Ascending aorta (tissue), 2 donors: ENCODE measurements at places on chromosomes 13 and 19.

DNA sequence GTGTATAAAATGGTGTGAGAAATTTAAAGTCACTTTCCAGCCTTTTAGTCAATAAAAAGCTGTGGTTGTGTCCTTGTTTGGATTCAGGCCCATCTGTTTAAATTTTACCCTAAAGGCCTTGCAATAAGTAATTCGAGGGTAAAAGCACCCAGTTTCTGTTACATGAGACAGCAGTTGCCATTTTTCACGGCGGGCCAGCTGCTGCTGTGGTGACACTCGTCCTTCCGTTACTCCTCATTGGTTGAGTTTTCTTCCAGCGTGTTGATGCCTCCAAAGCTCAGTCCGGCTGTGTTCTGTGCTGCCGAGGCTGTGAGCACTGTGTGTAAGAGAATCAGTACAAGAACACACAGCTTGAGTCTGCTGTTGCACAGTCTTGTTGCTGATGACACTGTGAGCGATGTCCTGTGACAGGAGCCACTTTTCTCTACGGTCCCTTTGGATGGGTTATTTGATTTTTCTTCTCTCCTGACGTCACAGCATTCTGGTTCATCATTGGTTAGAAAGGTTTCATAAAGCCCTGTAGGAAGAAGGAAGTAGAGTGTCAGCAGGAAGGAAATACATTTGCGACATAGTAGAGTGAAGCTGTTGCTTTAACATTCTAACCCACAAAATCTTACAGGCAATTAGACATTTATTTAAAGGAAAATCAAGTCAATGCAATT lies 602.5 kb upstream of the ARGLU1 start:
- no peak overlapping the region for H3K27ac ChIP-seq
- H3K4me3 ChIP-seq: no peak overlapping the region
- H3K4me1 ChIP-seq: no peaks in the 10 kb centered on the region
- no peak for DNase-seq
- H3K36me3 ChIP-seq: no peaks in the 10 kb centered on the region

DNA sequence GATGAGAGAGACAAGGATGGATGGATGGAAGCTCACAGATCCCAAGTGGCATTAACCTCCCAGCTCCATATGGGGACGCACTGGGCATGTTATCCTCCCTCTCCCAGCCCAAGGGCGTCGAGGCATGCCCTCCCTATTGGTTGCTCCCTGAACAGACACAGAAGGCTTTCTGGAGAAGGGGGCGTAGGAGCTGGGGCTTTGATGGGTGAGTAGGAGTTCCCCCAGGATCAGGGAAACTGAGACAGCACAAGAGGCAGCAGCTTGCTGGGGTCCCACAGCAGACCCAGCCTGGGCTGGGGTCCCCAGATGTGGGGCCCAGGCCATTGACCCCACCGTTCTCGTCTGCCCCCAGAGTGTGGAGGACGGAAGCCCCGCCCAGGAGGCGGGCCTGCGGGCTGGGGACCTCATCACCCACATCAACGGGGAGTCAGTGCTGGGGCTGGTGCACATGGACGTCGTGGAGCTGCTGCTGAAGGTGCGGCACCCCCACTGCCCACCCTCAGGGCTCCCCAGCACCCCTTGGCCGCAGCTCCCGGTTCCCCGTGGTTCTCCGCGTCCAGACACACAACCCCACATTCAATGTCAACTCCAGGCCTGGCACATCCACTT lies 7.5 kb upstream of the PIK3R2 start:
- H3K27ac ChIP-seq: no peak overlapping the region
- no peak overlapping the region for H3K4me3 ChIP-seq
- H3K36me3 ChIP-seq: peaks cover 46% of the 10 kb centered on the region
- no peak for DNase-seq
- H3K4me1 ChIP-seq: no peaks in the 10 kb centered on the region

GRCh38 chr19:4722671-4723594 lies 709 bp downstream of the DPP9 start:
- peak overlapping the region; percentile 98 for H3K4me3 ChIP-seq
- no peak for DNase-seq
- peaks cover 35% of the 10 kb centered on the region for H3K36me3 ChIP-seq
- peak overlapping the region; percentile 89 for H3K27ac ChIP-seq
- peaks cover 6% of the 10 kb centered on the region for H3K4me1 ChIP-seq

GRCh38 chr19:43468354-43469159 lies 3.1 kb upstream of the LYPD3 start:
- H3K36me3 ChIP-seq: no peaks in the 10 kb centered on the region
- no peak overlapping the region for H3K4me3 ChIP-seq
- H3K4me1 ChIP-seq: peaks cover 4% of the 10 kb centered on the region
- no peak for DNase-seq
- H3K27me3 ChIP-seq: no peaks in the 10 kb centered on the region
- no peak overlapping the region for H3K27ac ChIP-seq

GRCh38 chr19:55579766-55580621 lies 654 bp downstream of the ZNF579 start:
- no peak for DNase-seq
- H3K36me3 ChIP-seq: peaks cover 22% of the 10 kb centered on the region
- peaks cover 6% of the 10 kb centered on the region for H3K4me1 ChIP-seq
- H3K27ac ChIP-seq: peak overlapping the region; percentile 89
- no peaks in the 10 kb centered on the region for H3K27me3 ChIP-seq

- H3K36me3 ChIP-seq: no peaks in the 10 kb centered on the region
- no peak for DNase-seq
- no peak overlapping the region for H3K27ac ChIP-seq
- no peaks in the 10 kb centered on the region for H3K4me1 ChIP-seq
- H3K27me3 ChIP-seq: peaks cover 3% of the 10 kb centered on the region
Observed at GRCh38 chr19:54231077-54231931, 8.5 kb upstream of the LILRB3 start.

DNA sequence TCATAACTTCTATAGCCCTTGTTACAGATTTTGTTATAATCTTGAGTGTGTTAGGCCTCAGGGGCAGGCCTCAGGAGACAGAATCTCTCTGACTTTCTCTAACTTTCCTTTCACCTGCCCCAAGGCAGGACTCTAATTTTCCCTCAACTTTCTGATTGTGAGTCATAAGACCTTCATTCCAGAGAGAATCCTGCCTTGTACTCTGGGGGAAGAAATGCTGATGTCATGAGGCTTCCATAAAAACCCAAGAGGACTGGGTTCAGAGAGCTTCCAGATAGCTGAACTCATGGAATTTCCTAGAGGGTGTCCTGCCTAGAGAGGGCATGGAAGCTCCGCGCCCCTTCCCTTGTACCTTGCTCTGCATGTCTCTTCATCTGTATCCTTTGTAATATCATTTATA lies 5.3 kb upstream of the KBTBD6 start:
- H3K4me3 ChIP-seq: no peak overlapping the region
- H3K4me1 ChIP-seq: no peaks in the 10 kb centered on the region
- no peak overlapping the region for H3K27ac ChIP-seq
- H3K36me3 ChIP-seq: no peaks in the 10 kb centered on the region
- H3K27me3 ChIP-seq: no peaks in the 10 kb centered on the region

- H3K4me1 ChIP-seq: no peaks in the 10 kb centered on the region
- no peak for DNase-seq
- H3K4me3 ChIP-seq: no peak overlapping the region
- H3K36me3 ChIP-seq: peaks cover 56% of the 10 kb centered on the region
- no peak overlapping the region for H3K27ac ChIP-seq
- H3K27me3 ChIP-seq: no peaks in the 10 kb centered on the region
Observed at GRCh38 chr19:18135712-18136584, 17.0 kb upstream of the PIK3R2 start.

DNA sequence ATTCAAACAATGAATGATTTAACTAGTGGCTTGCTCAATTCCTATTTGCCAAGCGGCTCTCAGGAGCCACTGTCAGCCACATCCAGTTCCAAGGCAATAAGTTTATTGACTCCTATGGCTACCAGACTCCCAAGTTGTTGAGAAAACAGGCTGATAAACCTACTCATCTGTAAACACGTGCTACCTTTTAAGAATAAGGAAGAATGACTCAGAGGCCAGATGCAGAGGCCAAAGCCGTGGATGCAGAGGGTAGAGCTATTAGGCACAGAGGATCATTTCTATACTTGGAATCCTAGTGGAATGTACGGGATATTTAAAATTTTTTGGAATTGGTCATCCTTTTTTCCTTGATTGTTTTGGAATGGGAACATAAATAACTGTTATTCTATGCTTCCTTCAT lies 1921.1 kb downstream of the OLFM4 start:
- no peaks in the 10 kb centered on the region for H3K36me3 ChIP-seq
- H3K27ac ChIP-seq: no peak overlapping the region
- no peak overlapping the region for H3K4me3 ChIP-seq
- no peaks in the 10 kb centered on the region for H3K4me1 ChIP-seq
- DNase-seq: no peak

- peaks cover 6% of the 10 kb centered on the region for H3K36me3 ChIP-seq
- H3K27me3 ChIP-seq: no peaks in the 10 kb centered on the region
- peaks cover 47% of the 10 kb centered on the region for H3K4me1 ChIP-seq
- H3K4me3 ChIP-seq: peak within 1 kb of the TSS; percentile 96
- peak; percentile 35 for DNase-seq
Observed at GRCh38 chr19:3606690-3607289, at the start of gene TBXA2R. Gene TBXA2R (minus strand): TSS chr19:3606875. CDS start chr19:3600634, 6,241 bp downstream.

DNA sequence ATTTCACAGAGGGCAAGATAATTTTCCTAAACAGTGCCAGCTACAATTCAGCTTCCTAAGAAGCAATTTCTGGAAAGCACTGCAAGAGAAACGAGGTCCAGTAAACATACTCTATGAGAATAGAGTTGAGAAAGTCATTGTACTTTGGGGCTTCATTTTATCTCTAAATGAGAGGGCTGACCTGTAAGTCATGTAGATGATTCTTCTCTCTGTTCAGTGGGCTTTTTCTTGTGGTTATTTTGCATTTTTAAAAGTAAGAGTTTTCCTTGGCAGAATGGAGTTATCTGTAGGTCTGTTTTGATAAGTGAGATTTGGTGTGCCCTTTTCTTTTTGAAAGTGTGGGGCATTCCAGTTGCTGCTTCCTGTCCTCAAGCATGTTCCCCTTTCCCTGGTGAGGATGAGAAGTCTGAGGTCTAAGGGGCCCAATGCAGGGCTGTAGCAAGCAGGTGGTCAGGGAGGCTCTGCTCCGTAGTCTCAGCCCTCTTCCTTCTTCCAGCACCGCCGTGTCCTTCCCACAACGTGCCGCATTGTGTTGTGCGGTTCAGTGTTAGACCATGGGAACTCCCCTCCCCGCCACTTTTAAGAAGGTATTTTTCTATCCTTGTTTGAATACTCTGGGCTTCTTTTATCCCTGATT lies 86.3 kb downstream of the ARHGEF7 start:
- H3K36me3 ChIP-seq: peaks cover 7% of the 10 kb centered on the region
- DNase-seq: peak; percentile 40
- peaks cover 62% of the 10 kb centered on the region for H3K4me1 ChIP-seq
- H3K27ac ChIP-seq: peak overlapping the region; percentile 62

- H3K36me3 ChIP-seq: no peaks in the 10 kb centered on the region
- no peaks in the 10 kb centered on the region for H3K27me3 ChIP-seq
- peak; percentile 76 for DNase-seq
- no peak overlapping the region for H3K4me3 ChIP-seq
- no peak overlapping the region for H3K27ac ChIP-seq
Observed at GRCh38 chr19:41541990-41542584, 33.9 kb upstream of the CEACAM21 start.

- H3K27me3 ChIP-seq: no peaks in the 10 kb centered on the region
- no peaks in the 10 kb centered on the region for H3K36me3 ChIP-seq
- H3K4me3 ChIP-seq: peak overlapping the region; percentile 84
Observed at GRCh38 chr19:9793071-9793591, 24.6 kb upstream of the ZNF846 start.

GRCh38 chr13:50779443-50780200 lies 63.9 kb downstream of the DLEU7 start:
- H3K36me3 ChIP-seq: no peaks in the 10 kb centered on the region
- H3K4me1 ChIP-seq: no peaks in the 10 kb centered on the region
- H3K27me3 ChIP-seq: no peaks in the 10 kb centered on the region
- DNase-seq: no peak

- H3K36me3 ChIP-seq: no peaks in the 10 kb centered on the region
- peaks cover 4% of the 10 kb centered on the region for H3K4me1 ChIP-seq
- DNase-seq: no peak
- no peaks in the 10 kb centered on the region for H3K27me3 ChIP-seq
- H3K4me3 ChIP-seq: no peak overlapping the region
Observed at GRCh38 chr13:106159295-106160195, 375.9 kb downstream of the EFNB2 start.

DNA sequence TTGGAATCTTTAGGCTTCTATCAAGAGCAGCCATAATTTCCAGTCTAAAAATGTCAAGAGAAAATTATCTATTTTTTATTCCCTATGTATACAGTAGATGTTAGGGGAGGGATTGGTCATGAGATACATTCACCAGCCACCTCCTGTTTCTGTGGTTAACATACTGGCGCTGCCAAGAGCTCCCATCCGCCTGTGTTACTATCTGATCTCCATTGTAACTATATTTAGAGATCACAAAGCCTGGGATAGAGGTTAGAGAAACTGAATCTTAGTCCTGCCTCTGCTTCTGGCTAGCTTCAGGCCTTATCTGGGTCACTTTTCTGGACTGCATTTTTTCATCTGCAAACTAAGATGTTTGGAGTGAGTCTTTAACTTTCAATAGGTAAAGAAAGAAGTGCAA lies 46.3 kb downstream of the POLR1D start:
- no peaks in the 10 kb centered on the region for H3K27me3 ChIP-seq
- no peak for DNase-seq
- no peak overlapping the region for H3K27ac ChIP-seq
- H3K36me3 ChIP-seq: peaks cover 3% of the 10 kb centered on the region
- H3K4me3 ChIP-seq: no peak overlapping the region

DNA sequence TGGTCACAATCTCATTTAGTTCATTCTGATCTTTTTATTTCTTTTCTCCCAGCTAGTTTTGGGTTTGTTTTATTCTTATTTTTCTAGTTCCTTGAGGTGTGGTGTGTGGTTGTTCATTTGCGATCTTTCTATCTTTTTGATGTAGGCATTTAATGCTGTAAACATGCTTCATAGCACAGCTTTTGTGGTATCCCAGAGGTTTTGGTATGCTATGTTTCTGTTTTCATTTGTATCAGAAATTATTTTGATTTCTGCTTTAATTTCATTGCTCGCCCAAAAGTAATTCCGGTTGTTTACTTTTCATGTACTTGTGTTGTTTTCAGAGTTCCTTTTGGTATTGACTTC lies 12.6 kb downstream of the DNAJC3 start:
- H3K4me3 ChIP-seq: no peak overlapping the region
- no peak overlapping the region for H3K27ac ChIP-seq
- H3K4me1 ChIP-seq: no peaks in the 10 kb centered on the region
- H3K27me3 ChIP-seq: no peaks in the 10 kb centered on the region
- DNase-seq: no peak

GRCh38 chr19:34124828-34125227 lies 47.5 kb upstream of the LSM14A start:
- H3K27ac ChIP-seq: no peak overlapping the region
- H3K27me3 ChIP-seq: no peaks in the 10 kb centered on the region
- no peaks in the 10 kb centered on the region for H3K36me3 ChIP-seq
- no peaks in the 10 kb centered on the region for H3K4me1 ChIP-seq
- no peak for DNase-seq
- H3K4me3 ChIP-seq: no peak overlapping the region

- no peak for DNase-seq
- H3K4me3 ChIP-seq: no peak overlapping the region
- H3K27ac ChIP-seq: no peak overlapping the region
- H3K4me1 ChIP-seq: no peaks in the 10 kb centered on the region
- no peaks in the 10 kb centered on the region for H3K36me3 ChIP-seq
Observed at GRCh38 chr19:29748996-29749849, 34.2 kb upstream of the C19orf12 start.

- DNase-seq: no peak
- no peak overlapping the region for H3K27ac ChIP-seq
- H3K4me3 ChIP-seq: no peak overlapping the region
- no peaks in the 10 kb centered on the region for H3K27me3 ChIP-seq
- peaks cover 8% of the 10 kb centered on the region for H3K36me3 ChIP-seq
- H3K4me1 ChIP-seq: peaks cover 6% of the 10 kb centered on the region
Observed at GRCh38 chr19:39347332-39348164, 5.3 kb downstream of the SAMD4B start.
